Epithelial cell of proximal tubule (primary cell): ENCODE measurements at places on chromosomes 13 and 19. TPM values are rescaled to one million over a fixed set of nuclear protein-coding genes. Genes with fewer than 3 reads are reported as not detected.

The CPB2 gene
- not detected in 2 replicates for total RNA-seq

The ZNF177 gene
- total RNA-seq: 0.92 and 1.2 TPM in 2 replicates

The JAK3 gene
- total RNA-seq: 5.3 and 8.0 TPM in 2 replicates

The HS6ST3 gene
- 0.07 and 0.29 TPM in 2 replicates for total RNA-seq

The CCDC169 gene
- 3.2 and 3.5 TPM in 2 replicates for total RNA-seq

The HDGFL2 gene
- 91.8 and 93.8 TPM in 2 replicates for total RNA-seq

DNA sequence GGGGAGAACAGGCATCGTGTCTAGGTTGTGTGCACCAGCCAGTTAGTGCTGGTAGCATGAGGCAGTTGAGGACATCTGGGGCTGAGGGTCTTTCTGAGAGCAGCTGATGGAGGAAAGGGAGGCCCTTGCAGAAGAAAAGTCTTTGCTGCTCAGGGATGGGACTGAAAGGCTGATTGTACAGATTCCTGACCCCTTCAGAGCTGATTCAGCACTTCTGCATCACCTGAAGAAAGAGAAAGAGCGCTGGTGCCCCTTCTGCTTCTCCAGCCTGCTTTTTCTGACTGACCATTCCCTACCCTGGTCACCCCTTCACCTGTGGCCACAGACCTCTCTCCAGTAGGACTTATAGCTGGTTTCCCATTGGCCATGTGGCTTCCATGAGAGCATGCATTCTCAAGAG lies 476.2 kb downstream of the TSHZ3 start:
- no peak for DNase-seq

DNA sequence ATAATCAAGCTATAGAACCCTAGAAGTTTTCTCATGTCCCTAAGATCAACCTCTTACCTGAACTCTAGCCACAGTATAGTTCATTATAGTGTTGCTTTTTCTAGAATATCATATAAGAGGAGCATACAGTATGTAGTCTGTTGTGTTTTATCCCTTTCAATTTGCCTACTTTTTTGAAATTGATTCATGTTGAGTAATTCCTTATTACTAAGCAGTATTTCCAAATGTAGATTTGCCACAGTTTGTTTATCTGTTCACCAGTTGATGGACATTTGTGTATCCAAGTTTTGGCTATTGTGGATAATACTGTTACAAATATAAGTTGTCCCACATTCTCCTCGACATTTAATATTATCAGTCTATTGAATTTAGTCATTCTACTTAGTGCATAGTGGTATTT lies 138.0 kb downstream of the LMO7 start:
- no peak for DNase-seq

GRCh38 chr13:29411481-29411880 lies 184.0 kb downstream of the SLC7A1 start:
- no peak for DNase-seq

DNA sequence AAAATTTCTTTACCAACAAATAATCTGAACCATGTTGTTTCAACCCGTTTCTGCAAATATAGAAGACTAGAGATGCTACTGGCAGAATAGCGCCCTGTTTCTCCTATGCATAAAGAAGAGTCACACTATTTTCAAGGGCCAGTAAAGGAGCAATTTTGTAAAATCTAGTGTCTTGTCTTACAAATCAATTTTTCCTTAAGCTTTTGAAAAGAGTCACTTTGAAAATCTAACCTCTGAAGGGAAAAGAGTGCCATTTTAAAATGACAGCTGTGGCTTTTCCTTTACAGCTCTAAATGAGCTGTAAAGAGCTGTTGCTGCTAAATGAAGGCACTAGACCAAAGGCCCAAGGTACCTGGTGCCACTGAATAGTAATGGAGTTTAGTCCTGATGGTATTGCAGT lies 16.9 kb upstream of the GTF2F2 start:
- no peak for DNase-seq

GRCh38 chr19:46917002-46917401 lies 56.2 kb downstream of the ARHGAP35 start:
- no peak for DNase-seq

DNA sequence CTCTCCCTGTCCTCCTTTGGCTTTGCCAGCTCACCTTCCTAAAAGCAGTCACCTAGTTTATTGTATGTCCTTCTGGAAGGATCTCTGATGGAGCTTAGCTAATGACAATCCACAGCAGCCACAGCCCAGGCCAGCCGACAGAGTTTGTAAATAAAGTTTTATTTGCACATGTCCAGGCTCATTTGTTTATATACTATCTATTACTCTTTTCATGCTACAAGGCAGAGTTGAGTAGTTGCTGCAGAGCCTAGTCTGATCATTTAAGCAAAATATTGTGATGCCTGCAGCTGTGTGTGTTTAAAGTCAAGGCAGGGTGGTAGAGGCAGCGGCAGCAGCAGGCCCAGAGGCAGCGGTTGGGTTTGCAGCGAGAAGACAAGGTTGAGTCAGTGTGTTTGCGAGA lies 32.6 kb downstream of the NKPD1 start:
- no peak for DNase-seq

DNA sequence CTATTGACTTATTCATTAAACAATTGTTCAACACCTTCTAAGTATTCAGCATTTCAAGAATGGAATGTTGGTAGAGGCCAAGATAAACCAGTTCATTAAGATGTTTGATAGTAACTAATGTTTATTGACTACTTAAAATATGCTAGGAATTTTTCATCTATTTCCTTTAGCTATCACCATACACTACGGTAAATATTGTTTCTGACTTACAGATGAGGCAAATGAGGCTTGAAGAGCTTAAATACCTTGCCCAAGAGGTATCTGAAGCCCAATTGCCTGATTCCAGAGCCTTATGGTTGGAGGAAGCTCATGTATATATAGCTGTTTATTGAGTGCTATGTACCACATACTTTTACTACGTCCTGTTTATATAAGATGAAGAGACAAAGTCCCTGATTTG lies 286.2 kb downstream of the NDFIP2 start:
- DNase-seq: no peak

GRCh38 chr19:47485210-47485609 lies 1.2 kb upstream of the KPTN start:
- no peak for DNase-seq

DNA sequence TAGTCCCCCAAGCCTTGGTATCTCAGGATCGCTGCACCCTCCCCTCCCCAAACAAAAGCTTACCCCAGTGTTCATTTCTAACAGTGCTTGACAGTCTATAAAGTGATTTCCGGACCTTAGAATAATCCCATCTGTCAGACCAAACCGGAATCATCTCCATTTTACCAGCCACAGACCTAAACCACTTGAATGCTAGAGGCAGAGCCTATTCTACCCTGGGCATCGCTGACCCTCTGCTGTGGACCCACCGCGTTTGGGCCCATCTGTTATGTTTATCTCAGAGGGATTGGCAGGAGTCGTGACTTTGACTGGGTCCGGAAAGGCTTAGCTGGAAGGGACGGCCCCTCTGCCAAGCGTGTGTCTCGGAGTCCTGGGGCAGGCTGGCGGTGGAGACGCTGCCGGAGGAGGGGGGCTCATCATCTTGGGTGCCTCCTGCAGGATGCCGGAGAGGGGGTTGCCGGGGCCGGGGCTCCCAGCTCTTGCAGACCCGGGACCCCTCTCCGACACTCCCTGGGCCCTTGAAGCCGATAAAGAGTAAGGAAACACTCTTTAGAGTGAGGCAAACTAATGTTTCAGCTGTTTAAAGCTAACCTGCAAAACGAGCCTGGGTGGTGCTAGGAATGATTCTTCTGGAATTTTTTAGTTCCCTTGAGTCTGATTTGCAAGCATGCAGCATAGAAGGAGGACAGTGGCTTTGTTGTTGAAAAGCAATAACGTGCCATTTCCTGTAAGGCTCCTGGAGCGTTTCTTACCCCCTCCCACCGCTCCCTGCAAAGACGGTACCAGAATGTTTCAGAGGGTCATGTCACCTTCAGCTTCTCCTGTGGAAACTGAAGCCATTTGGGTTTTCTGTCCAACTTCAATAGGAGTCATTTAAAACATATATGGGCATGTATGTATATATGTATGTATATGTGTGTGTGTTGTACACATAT lies 1.3 kb downstream of the SLC25A42 start:
- DNase-seq: no peak

DNA sequence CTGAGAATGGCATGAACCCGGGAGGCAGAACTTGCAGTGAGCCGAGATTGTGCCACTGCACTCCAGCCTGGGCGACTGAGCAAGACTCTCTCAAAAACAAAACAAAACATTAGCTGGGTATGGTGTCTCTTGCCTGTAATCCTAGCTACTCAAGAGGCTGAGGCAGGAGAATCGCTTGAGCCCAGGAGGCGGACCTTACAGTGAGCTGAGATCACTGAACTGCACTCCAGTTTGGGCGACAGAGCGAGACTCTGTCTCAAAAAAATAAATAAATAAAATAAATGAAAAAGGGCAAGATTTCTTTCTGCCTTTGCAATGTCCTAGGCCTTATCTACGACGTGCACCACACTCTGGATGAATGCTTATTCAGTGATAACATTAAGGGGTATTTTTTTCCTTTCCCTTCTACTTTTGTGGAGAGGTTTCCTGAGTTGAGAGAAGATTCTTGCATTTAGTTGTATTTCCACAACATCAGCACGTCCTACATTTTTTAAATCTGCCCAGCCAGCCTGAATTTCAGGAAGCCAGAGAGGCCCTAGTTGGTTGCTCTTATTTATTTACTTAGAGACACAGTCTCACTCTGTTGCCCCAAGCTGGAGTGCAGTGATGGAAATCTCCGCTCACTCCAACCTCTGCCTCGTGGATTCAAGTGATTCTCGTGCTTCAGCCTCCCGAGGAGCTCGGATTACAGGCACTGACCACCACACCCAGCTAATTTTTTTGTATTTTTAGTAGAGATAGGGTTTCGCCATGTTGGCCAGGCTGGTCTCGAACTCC lies 26.1 kb upstream of the OR1M1 start:
- DNase-seq: no peak

- DNase-seq: no peak
Measured at GRCh38 chr13:46569456-46569855, 16.5 kb downstream of the LRCH1 start.

- no peak for DNase-seq
Measured at GRCh38 chr13:107563099-107563925, 652.0 kb downstream of the LIG4 start.

GRCh38 chr13:96053003-96053703 lies at the start of gene UGGT2:
UGGT2 (minus strand) TSS chr13:96053401; CDS start chr13:96053312, 89 bp downstream.
- DNase-seq: no peak

DNA sequence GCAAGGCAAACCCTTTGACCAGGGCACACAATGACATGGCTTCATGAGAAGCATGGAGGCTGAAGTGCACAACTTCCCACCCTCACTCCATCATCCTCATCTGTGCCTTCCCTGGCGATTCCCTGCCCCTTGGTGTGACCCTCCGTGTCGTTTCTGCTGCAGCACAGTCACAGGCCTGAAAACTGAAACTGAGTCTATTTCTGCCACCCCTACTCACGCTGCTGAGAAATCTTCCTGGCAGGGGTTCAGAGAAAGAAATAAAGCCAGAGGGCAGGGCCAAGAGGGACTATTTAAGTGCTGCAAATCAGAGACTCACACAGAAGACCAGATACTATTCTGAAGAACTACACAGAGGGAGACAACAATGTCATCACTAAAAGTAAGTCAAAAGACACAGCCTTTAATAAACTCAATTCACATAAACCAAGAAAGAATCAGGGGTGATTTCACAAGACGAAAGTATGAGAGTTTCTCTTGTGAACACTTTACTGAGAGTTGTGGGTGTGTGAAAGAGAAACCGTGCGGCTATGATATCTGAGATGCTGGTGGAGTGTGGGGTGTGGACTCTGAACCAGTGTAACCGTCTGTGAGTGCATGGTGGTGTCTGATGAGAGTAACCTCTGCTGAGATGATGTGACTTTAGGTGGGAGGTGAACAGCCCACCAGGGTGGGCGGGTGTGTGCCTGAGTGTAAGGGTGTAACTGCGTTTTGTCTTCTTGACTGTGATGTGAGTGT lies 23.5 kb downstream of the LGALS16 start:
- DNase-seq: no peak

- DNase-seq: no peak
Measured at GRCh38 chr13:48485432-48485831, 47.4 kb downstream of the RCBTB2 start.

GRCh38 chr13:20553311-20553710 lies 13.6 kb upstream of the IFT88 start:
- DNase-seq: no peak

DNA sequence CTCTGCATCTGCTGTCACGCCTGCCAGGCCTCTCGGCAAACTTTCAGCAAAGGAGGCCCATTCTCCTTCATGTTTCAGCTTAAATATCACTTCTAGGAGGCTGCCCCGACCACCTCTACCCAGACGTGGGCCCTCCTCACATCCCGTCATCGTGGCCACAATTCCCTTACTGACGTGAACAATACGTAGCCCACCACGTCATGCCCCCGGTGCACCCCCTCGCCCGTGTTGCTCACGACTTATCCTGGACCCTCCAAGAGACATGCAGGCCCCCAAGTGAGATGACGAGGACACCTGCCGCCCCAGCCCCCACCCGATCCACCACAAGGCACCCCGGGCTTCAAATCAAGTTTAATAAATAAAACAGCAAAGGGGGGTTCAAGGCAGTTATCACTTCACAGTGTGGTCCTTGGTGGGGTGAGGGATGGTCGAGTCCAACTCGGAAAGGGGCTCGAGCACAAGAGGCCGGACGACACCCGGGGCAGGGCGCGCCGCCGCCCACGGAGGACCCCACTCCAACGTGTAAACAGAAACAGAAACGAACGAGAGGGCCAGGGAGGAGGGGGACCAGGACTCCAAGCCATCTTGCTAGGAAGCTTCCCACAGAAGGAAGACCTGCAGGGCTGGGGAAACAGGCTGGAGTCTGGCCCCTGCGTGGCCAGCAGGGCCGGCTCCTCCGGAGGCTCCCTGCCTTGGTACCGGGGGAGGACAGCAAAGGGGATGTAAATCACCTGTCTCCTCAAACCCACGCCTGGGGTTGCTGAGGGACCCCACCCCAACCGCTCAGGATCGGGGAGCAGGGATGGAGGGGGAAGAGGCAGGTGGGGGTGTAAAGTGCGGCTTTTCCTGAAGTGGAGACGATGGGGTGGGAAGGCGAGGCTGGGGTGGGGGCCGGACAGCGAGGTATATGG lies 14.3 kb upstream of the PLPP2 start:
- DNase-seq: no peak

DNA sequence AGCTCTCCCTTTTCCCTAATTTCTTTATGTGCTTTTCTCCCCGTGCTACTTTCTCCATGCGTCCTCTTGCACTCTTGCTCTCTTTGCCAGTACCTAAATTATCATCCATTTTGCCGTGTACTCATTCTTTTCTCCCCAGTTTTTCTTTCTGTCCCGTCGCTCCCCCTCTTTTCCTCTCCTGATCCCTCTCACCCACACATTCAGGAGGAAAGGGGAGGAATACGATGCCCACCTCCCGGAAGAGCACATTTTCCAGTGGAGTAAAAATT lies 821 bp downstream of the ZNF616 start:
- DNase-seq: no peak
